Activated CD4-positive, alpha-beta T cell treated with anti-CD3 and anti-CD28 coated beads for 48 hours (primary cell): ENCODE measurements at places on chromosomes 4 and X.

DNA sequence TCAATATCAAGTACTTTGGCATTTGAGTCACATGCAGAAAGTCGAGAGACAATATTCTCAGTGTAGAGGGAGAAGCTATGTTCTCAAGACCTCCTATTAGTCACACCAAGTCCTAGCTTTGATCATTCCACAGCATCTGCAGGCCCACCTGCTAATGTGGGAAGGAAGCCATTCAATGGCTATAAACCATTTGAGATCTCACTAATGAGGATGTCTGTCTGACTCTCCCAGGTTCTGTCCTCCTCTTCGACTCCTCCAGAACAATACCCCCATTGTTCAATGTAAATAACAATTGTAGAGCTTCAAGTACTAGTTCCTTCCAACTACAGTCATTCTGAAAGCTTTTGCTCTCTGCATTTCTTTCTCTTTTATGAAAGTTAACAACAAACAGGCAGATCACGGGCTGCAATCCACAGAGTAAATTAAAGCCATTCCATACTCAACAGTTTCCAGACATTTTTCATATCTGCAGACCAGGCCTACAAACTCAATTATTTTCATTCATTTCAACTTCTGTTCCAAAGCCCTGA, 140.2 kb upstream of the EDNRA start:
- DNase-seq: no peak

GRCh38 chr4:88017516-88018297, 10.3 kb downstream of the PKD2 start:
- DNase-seq: no peak

GRCh38 chr4:152785639-152786615, 6.2 kb downstream of the ARFIP1 start:
- DNase-seq: no peak

GRCh38 chr4:95830651-95831050, 9.2 kb upstream of the PDHA2 start:
- no peak for DNase-seq

GRCh38 chr4:169818063-169818679, 60.4 kb upstream of the HPF1 start:
- no peak for DNase-seq

- peak; percentile 62 for DNase-seq
These were observed 882 bp downstream of the MRFAP1 start for GRCh38 chr4:6641164-6641970.

DNA sequence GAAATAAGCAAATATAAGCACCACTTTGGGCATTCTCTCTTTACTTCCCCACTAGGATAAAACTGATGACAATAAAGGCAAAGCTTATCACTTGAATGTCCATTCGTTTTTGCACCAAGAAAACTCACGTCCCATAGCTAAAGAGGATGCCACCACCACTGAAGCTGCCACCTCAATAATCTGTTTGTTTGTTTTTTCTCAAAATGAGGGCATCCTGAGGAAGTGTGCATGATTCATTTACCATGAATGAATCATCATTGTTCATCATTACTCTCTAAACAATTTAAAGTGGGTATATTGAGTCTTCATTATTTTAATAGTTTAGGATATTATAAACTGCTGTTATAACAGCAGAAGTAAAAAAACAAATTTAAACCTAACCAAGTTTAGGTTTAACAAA, 168.2 kb downstream of the DCTD start:
- no peak for DNase-seq

DNA sequence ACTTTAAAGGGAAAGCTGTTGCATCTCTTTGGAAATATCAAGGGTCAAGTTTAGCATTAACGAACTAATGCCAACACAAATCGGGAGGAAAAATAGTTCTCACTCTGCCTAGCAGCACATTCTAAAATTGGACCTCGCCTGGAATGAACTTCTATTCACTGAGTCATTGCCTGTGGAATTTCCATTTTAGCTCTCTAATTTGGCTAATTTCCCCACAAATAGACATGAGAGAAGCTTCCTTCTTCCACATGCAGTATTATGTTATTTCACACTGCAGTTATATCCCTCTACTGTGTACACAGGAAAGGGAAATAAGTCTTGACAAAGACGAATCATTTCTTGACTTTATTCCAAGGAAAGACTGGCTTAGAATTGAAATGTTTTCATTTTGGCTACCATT, 9.3 kb downstream of the ZXDA start:
- no peak for DNase-seq

DNA sequence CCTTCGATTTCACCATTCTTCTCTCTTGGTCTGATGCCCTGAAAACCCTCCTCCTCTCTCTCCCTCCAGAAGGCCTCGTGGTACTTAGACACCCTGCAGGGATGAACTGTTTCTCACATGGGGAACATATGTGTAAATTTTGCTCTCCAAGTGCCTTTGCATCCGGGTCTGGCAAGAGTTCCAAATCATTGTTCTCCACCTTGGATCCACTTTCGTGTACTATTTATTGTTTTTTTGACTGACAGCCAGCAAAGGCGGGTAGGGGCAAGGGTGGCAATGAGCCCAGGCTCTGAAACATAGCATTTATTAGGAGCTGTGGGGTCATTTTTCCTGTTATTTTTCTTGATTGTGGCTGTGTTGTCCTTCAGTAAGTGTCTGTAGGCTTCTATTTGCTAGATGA, 81.7 kb downstream of the RTL5 start:
- DNase-seq: no peak

GRCh38 chr4:184439856-184440594, 34.3 kb downstream of the IRF2 start:
- no peak for DNase-seq

- no peak for DNase-seq
These were observed 988.4 kb upstream of the TENM3 start for GRCh38 chr4:181254771-181255170.

DNA sequence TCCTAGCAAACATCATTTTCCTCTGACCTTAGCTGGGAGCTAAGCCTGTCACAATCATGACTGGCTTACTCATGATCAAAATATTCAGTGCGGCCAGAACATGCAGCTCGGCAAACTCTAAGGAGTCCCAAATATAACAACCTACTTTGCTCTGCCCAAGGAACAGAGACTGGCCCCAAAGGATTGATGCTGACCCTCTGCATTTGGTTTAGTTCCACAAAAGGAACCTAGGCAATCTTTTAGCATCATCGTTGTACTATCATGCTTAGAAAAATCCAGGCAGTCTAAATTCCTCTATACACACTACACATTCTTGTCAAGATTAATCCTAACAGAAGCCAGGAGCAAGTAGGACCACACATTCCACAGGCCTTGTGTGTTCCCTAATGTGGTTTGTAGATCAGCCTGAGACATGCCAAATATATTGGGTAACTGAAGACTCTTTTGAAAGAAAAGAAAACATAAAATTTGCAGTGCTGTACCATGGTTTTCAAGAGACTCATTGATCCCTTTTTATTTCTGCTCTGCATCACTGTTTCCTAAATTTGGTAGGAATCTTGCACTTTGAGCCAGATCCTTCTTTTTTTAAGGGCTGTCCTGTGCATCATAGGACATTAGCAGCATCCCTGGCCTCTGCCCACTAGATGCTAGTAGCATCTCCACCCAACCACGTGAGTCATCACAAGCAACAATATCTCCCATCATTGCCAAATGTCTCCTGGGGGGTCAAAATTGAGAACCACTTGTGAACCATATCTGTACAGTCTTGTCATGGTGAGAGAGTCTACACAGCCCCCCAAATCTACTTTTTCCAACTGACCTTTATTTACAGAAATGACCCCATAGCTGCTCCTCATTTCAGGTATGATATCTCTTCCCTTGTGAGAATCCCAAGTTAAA, 17.6 kb upstream of the CC2D2A start:
- no peak for DNase-seq

GRCh38 chr4:153257151-153257620, 52.9 kb downstream of the TRIM2 start:
- peak; percentile 66 for DNase-seq

GRCh38 chr4:107220976-107221375, 184.9 kb upstream of the DKK2 start:
- no peak for DNase-seq

DNA sequence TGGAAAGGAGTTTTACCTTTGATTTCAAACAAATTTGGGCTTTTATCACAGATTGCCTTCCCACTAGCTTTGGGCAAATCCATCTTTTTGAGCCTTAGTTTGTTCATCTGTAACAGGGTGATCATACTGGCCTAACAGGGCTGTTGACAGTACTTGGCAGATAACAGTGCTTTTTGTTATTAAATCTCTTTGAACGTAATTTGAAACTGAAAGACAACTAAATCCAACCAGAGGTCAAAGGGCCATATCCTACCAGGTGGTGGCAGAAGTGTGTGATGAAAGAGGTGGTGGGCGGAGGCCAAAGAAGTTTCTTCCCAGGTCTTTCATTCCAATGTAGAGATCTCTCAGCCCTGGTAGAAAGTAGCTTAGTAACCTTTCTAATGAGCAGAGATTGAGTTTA, 35.2 kb upstream of the TADA2B start:
- DNase-seq: no peak

DNA sequence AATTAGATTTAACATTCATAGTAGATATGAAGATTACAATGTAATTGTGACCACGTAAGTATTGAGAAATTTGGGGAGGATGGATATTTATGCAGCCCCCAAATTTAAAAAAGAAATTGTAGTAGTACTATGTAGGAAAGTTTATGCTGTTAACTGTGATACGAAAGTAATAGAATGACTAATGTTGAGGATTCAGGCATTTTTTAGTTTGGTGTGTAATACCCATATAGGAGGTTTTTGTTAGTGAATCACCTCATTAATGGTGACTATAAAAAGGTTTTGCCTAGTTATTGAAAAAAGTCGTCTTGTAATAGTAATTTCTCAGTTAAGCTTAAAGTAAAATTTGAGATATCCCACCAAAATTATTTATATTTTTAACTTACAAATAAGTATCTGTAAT, 67.2 kb downstream of the SMARCAD1 start:
- no peak for DNase-seq

DNA sequence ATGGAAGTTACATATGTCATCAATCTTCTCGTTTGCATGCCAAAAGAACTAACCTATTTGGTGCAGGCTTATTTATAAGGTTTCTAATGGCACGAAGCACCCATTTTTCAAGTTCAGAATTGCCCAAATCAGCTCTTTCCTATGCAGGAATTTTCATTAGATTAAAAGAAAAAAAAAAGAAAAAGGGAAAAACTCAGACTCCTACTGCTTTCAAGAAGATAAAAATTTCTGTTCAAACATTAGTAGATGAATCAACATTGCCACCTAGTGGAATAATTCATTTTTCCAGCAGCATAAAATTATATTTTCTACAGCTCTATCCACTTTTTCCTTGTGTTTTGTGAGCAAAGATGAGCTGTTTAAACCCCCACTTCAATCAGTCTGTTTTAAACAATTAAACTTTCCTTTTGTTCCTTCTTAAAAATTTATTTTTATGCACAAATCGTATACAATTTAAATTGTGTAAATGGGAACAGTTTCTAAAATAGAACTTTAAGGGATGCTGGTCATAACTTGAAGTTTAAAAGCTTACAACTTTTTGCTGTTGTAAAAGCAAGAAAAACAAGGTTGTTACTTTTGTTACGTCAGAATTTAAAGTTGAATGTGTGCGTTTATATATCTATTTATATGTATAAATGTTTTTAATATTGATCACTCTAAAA, 309.9 kb downstream of the ARAP2 start:
- no peak for DNase-seq

DNA sequence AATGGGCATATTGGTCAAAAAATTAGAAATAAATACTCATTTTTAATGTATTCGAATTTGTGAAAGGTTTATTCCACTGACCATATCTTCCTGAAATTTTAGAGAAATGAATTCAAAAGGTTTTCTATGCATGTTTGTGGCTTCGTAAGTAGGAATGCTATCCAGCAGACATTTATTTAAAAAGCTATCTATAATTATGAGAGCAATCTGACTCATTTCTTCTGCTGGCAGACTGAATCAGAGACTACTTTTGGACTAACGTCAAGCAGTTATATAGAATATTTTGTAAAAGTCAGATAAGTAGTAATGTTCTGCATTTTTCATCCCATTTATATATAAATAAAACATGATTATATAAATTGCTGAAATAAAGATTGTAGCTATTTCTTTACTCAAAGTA, 125.0 kb downstream of the SPCS3 start:
- DNase-seq: no peak

- DNase-seq: no peak
These were observed 11.9 kb upstream of the MAOA start for GRCh38 chrX:43644124-43644701.

DNA sequence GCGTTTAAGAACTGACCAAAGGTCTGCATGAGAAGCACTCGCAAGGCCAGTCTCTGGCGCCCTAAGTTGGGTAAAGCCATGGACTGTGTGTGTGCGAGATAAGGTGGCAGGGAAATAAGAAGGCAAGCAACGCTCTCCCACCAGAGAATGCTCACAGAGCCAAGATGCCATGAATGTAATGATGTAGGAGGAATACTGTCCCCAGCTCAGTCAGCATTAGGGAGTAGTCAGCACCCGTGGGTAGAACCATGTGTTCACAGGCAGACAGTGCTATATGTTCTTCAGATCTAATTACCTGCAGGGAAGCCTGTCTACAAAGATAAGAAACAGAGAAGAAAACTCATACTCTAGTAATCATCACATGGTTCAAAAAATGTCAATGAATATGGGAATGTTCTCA, 68.8 kb downstream of the SEC24D start:
- no peak for DNase-seq

DNA sequence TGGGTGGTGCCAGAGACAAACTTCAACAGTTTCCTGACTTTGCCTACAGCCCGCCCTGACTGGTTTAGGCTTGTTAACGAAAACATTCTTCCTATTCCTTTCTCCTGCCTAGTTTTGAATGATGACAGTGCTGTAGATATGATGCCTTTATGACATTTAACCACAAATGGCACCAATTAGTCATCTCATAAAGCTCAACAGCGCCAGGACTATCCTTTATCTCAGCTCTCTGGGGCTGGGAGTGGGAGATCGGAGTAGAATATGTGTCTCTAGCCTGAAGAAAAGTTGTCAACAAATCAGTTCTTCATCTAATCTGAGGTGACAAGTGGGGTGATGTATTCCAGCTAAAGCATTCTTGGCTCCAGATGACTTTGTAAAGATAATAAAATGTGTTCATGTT, 64.6 kb upstream of the SH3RF1 start:
- DNase-seq: no peak

- DNase-seq: no peak
These were observed 187.6 kb downstream of the CBR4 start for GRCh38 chr4:168822481-168822880.

DNA sequence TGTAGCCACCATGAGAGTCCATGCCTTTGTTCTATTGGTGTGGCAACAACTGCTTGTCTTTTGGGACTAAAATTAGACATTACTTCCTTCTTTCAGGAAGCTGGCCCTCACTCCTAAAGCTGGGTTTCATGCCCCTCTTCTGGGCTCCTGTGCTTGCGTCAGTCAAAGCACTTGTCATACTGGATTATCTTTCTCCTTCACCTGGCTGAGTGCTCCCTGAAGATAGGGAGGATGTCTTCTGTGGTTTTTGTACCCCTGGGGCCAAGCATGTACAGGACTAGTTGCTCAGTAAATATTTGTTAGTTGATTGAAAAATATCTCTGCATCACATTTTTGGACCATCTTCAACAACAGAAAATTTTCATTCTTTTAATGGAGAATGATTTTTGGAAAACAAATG, 26.1 kb upstream of the LONRF3 start:
- no peak for DNase-seq
